ENCODE measurements at places on chromosomes 3 and 15.

DNA sequence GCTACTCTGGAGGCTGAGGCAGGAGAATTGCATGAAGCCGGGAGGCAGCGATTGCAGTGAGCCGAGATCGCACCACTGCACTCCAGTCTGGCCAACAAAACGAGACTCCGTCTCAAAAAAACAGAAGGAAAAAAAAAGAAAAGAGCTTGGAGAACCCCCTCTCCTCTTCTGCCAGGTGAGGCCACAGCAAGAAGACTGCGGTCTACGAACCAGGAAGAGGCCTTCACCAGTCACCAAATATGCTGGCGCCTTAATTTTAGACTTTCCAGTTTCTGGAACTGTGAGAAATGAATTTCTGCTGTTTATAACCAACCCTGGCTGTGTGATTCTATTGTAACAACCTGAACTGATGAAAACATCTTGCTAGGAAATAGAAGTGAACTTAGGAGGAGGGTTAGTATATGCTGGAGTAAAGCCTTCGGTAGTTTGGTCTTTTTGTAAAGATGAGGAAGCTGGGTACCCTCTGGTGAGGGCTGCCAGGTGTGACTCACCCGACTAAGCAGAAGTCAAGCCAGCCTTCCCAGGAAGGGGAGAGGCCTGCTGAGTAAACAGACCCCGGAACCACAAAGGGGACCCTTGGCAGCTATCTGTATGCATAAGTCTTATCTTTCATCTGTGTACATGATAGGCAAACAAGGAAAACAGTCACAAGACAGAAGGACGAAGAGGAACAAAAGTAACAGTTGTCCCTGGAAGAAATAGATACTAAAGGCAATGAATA lies 78.7 kb downstream of the KLF13 start:
- DNase-seq = no peak

DNA sequence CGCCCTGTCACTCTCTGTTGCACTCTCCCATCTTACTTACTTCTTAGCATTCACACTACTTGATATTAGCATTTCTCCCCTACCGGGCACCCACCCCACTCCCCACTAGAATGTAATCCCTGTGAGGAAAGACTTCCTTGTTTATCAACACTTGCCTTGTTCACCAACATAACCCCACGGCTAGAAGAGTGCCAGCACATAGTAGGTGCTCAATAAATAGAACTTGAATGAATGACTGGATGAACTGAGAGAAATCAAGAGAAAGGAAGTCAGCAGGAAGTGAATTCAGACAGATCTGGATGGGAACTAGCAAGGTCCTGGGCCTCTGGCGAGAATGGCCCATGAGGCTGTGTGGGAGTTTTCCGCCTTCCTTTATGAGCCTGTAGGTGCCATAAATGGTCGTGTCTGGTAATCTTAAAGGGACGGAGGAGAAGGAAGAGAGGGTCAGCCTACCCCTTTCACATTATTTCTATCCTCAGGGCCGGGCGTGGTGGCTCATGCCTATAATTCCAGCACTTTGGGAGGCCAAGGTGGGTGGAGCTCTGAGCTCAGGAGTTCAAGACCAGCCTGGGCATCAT lies 42.4 kb upstream of the HERC1 start:
- DNase-seq = no peak

DNA sequence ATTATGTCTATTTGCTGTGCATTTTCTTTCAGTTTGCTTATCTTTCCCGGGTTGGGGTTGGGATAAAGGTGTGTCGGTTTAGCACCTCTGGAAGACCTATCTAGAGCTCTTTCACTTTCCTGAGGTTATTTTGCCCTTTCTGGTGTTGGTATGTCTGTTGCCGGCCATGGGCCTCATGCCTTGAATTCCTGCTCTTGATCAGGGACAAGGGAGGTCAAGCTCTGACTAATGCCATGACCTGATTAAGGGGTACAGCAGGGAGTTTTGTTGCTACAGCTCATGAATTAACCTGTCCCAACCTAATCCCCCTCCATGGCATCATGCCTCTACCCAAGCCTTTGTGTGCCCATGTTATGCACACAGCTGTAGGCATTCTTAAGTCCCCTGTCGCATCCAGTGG lies 70.5 kb upstream of the GOLGA6B start:
- DNase-seq = no peak

GRCh38 chr3:185059766-185060165 lies 93.1 kb downstream of the C3orf70 start:
- no peak for DNase-seq

DNA sequence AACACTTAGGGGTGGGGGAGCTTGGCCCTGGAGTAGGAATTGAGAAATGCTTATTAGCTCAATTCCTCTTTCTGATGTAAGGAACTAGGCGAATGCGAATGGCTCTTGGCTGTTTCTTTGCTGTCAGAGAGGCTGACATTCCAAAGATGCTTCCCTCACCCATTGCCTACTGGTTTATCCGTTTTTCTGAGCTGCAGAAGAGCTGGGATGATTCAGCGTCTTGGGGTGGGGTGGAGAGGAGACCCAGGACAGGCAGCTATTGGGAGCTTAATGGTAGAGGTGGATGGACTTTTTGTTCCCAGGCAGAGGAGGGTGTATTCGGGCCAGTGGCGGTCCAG lies 9.8 kb downstream of the PLEKHO2 start:
- no peak for DNase-seq

DNA sequence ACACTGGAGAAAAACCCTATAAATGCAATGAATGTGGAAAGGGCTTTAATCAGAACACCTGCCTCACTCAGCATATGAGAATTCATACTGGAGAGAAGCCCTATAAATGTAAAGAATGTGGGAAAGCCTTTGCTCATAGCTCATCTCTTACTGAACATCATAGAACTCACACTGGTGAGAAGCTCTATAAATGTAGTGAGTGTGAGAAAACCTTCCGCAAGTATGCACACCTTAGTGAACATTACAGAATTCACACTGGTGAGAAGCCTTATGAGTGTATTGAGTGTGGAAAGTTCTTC lies 7.4 kb upstream of the ZNF501 start:
- no peak for DNase-seq
